Left lung (tissue), 14 donors: ENCODE measurements at places on chromosomes 6 and 20. TPM values are rescaled to one million over a fixed set of nuclear protein-coding genes. Genes with fewer than 3 reads are reported as not detected.

DNA sequence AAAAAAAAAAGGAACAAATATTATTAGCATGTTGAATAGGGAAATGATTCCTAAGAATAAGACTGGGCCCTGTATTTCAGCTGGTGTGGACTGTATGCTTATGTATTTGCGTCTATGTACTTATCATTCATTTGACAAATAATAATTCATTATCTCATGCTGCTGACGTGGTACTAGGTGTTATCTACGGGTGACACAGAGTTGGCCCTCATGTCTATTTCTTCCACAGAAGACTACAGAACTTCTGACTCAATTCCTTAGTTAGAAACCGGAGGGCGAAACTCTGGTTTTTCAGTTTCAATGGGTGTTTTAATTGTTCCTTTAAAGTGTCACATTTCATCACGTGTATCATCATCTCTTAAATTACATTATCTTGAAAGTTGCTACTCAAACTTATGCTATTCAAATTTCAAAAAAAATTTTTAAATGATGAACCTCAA lies 305.9 kb downstream of the CLIC5 start:
- no peak for DNase-seq

DNA sequence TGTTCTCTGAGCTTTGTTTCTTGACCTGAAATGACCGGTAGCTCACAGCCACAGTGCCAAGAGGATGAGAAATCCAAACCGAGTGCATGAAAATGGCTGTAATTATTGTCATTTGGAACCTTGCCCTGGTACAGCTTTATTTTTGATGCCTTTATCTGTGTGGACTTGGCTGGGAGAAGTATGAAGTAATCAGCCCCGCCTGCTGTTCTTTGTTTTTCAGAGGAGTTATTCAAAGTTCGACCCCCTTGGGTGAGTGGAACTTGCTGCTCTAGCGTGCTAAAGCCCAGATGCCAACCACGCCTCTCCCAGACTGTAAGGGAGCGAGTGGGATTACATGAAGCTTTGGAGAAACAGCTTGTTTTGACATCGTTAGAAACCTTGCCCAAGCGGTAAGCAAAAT lies 48.3 kb downstream of the ECT2L start:
- DNase-seq = peak; percentile 31

DNA sequence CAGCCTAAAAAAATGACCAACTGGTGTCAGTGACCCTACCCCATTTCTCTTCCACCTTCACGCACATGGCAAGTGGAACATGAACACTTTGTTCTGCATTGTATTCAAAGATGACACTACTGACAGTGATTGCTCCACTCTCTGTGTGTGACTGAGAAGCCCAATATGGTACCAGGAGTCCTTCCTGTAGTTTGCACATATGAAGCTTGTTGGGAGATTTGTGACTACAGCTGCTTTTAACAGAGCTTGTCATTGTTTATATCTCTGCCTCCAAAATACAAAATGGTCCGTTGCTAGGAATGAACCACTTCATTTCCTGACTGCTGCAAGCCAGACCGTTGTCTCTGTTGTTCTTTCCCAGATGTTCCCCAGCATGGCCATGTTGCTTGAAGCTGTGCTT lies 140.3 kb upstream of the TCF21 start:
- DNase-seq = peak; percentile 57

GRCh38 chr6:113763876-113764275 lies 93.3 kb upstream of the MARCKS start:
- no peak for DNase-seq

GRCh38 chr6:33118525-33119123 lies 42.8 kb downstream of the HLA-DPB1 start:
- no peak for DNase-seq

DNA sequence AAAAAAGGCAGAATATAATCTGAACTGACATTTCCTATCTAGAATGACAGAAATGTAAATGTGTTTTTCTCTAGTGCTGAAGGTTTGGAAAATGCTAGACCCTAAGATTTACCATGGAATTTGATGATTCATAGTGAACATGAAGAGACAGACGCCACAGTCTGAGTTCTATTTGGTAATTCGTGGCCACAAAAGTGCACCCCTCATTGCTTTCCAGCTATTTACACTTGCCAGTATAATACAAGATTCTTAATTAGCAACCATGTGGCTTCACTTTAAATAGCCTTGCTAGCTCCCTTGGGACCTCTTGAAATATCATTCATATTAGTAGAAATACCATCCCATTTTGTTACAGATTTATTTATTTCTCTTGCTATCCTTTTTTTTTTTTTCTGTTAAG lies 636.8 kb downstream of the PRKN start:
- DNase-seq = no peak

- DNase-seq = no peak
Measured at GRCh38 chr6:51996296-51996947, 91.0 kb downstream of the PKHD1 start.

DNA sequence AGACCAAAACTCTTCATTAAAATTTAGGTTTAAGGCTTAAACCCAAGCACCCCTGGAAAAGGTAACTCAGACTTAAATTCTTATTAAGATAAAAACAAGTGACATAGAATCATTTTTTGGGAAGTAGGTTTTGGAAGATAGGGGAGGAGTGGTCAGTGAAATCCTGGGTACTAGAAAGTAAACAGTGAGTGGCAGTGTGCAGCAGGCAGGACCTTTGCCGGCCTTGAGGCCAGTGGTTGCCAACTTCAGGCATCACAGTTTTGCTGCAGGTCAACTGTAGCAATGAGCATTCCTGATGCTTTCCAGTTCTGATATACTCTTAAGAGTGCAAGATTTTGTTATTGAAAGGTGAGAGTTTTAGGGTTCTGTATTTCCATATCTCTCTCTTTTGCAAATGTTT lies 69.3 kb upstream of the SUPT3H start:
- no peak for DNase-seq

- DNase-seq = no peak
Measured at GRCh38 chr6:114167583-114168576, 174.9 kb downstream of the HS3ST5 start.

- no peak for DNase-seq
Measured at GRCh38 chr6:142068416-142068815, 64.3 kb upstream of the GJE1 start.

DNA sequence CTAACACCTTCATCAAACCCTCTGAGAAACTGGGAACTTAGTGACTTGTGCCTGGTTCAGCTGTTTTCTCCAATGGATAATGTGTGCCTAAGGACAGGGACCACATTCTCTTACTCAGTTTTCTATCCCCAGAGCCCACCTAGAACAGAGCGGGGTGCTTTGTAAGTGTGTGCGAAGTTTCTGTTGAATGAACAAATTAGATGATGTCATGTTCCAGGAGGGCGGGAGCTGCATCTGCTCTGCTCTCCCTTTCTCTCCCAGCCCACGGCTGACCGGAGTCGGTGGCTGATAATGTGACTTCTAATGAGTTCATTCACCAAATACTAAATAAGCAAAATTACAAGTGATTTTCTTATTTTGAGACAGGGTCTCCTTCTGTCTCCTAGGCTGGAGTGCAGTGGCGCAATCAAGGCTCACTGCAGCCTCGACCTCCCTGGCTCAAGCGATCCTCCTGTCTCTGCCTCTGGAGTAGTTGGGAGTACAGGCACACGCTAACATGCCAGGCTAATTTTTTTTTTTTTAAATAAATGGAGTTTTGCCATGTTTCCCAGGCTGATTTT lies 60.7 kb upstream of the FNDC1 start:
- DNase-seq = no peak

DNA sequence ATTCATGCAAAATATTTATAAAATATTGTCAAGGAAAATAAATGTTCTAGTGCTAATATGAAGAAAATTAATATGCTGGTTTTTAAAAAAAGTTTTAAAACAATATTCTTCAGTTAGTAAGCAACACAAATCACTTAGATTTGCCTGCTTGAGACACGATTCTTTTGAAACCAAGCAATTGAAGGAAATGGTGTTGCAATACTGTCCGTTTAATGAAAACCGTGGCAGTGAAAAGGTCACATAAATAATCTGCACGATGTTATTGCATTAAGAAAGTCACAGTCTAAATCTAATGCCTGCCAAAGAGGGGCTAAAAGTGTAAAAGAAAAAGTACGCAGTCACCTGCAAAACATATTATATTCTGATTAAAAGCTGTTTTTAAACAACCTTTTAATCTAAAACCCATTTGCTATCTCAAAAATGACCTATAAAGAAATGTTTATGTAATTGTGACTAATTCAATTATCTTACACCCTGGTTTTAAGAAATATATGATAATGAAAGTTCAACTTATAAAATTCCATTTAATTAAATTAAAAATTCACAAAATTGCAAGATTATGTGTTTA lies 143.0 kb downstream of the GMDS start:
- DNase-seq = no peak

- DNase-seq = no peak
Measured at GRCh38 chr6:30875244-30876038, 8.9 kb upstream of the DDR1 start.

- DNase-seq = no peak
Measured at GRCh38 chr6:125884634-125885371, 71.8 kb upstream of the HINT3 start.

DNA sequence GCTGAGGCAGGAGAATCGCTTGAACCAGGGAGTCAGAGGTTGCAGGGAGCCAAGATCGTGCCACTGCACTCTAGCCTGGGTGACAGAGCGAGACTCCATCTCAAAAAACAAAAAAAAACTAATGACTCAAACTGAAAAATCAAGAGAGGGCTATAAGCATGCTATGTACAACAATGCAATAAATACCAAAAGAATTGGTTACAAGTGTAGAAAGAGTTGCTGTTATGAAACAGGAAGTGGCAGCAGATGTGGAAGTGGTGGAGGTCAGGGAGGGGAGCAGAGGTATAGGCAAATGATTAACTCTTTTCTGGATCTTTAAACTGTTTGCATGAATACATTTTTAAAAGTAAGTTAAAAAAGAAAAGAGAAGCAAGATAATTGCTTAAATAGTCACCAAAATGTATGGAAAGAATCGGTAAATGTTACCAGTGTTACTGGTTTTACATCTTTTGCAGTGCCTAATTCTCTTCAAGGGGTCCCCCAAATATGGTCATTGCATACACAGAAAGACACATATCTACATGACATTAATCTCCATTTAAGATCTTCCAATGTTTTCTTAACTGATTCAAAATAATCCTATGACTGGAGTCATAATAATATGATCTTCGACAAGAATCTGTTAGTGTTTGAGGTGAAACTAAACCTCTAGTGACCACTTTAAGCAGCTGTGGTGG lies 15.0 kb downstream of the CALHM6 start:
- DNase-seq = no peak

GRCh38 chr20:5899444-5899843 lies 50.9 kb downstream of the TRMT6 start:
- no peak for DNase-seq

DNA sequence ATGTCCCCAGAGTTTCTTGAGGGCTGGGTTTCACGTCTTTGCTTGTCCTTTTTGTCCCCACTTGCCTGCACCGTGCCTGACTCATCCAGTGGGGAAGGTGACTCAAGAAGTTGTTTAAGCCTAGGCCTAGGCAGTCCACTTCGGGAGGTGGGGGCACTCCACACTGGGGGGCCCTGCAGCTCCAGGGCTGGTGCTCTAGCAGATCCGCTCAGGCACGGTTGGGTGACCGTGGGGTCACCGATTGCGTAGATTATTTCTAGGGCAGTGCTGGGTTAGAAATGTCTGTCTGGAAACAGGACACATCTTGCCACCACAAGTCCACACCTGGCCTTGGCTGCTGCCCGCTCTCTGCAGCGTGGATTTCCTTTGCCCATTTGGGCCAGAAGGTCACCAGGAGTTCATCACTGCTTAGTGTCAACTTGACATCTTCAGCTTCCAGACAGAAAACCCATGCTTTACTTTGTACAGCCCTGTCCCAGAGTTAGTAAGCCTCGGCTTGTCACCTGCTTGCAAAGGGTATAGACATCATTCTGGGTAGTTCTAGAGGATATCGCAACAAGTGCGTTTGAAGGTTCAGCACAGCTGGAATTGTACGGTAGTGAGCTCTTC lies 13.6 kb upstream of the C20orf144 start:
- no peak for DNase-seq

GRCh38 chr6:156974830-156975261 lies 197.7 kb downstream of the ARID1B start:
- no peak for DNase-seq

DNA sequence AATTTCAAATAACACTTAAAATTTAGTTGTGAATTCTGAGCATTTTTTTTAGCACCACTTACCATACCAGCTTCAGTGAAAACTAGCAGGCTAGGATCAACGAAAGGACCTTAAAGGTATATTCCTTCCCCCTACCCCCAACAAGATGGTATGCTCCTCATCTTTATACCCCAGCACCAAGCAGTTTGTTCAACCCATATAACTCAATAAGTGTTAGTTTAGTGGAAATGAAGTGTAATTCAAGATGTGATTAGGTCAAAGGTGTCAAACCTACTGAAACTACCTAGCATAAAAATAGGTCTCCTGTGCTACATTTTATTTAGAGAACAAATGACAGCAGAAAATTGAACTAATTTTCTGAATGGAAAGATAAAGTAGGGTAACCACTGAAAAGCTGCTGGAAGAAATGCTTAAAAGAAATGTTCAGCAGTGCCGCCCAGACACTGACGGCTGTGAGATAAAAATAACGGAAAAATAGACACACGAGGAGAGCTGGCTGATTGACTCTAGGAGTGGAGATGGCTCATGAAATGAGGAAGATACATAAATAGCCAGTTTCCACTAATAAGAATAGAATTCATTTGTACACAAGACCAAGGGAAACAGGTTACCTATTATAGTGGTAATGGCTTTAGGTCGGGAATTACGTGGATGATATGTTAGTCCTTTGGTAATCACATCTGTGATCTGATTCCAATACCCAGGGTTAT lies 94.8 kb downstream of the IPCEF1 start:
- DNase-seq = no peak

DNA sequence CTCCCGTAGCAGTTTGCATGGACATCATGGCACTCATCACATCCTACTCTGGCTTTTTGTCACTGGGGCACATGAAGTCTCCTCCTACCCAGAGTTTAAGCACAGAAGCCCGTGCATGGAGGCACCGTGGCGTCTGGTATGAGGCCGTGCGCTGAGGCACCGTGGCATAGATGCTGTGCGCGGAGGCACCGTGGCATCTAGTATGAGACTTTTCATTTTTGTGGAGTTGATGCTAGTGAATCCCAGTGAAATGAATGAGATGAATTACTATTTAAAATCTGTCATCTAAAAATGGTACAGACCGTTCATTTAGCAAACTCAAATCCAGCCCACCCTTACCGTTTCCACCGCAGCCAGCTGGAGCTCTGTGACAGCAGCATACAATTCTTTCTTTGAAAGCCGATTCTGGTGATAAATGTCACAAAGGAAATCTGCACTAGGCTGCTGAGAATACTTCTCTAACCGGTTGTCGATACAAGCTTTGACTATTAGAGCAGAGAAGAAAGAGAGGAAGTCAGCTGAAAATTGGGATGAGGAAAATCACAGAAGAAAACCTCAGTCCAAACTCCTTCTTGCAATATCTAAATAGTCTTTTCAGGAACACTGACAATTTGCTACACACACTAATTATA lies 11.3 kb downstream of the CYP24A1 start:
- DNase-seq = peak; percentile 57

Gene KCNQ5
- 3.0 TPM for polyA plus RNA-seq

Gene FOXF2
- polyA plus RNA-seq = 52.4 TPM

Gene DNMT3B
- 8.3 TPM for polyA plus RNA-seq

Gene KCNK17
- 15.7 TPM for polyA plus RNA-seq

Gene FAM184A
- polyA plus RNA-seq = 120 TPM

Gene AKAP12
- polyA plus RNA-seq = 92.3 TPM

Gene PKIB
- polyA plus RNA-seq = 1.9 TPM
